Suppressor macrophage (primary cell): ENCODE measurements at places on chromosomes 4 and X.
A peak's percentile ranks its signal among the peaks of the same experiment; 100 is the strongest.

GRCh38 chrX:22373766-22374165, 101.1 kb downstream of the CBLL2 start:
- DNase-seq, result no peak

DNA sequence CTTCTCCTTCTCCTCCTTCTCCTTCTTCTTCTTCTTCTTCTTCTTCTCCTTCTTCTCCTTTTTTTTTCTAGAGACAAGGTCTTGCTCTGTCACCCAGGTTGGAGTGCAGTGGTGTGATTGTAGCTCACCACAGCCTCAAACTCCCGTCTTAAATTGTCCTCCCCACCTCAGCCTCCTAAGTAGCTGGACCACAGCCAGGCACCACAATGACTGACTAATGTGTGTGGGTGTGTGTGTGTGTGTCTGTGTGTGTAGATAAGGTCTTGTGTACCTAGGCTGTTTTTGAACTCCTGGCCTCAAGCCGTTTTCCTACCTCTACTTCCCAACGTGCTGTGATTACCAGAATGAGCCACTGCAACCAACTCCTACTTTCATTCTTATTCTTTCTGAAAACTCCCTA, 390.9 kb downstream of the ADAM29 start:
- DNase-seq, result no peak

- DNase-seq, result no peak
Observed at GRCh38 chr4:15964159-15964558, 1.2 kb upstream of the FGFBP2 start.

DNA sequence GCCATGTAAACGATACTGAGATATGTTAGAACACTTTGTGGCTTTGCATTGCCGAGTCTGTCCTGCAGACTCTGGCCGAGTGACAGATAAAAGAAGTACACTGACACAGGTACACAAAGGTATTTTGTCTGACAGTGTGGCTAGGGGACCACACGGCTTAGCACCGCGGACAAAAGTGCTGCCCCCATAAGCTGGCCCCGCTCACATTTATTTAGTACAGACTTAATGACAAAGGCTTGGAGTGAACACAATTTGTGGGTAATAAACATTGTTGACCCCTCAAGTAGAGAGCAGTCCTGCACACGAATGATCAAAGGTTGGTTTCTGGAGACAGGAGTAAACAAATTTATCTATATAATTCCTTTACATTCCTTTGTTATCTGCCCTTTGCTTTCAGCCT, 976.8 kb downstream of the TRAM1L1 start:
- no peak for DNase-seq

DNA sequence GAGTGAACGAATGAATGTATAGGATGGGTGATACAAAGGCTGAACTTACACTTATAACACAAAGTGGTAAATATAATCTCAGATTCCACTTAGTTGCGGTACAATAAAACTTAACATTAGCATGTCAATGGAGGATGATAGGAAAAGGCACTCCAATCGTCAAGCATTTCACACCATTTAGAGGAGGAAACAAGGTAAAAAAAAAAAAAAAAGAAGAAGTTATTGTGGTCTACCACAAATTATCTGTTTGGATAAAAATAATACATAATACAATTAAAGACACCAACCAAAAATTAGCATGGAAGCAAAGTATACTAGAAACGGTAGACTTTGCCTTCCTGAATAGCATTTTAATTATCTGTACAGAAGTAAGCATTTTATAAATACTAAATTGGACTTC, 205.5 kb downstream of the PPP3CA start:
- DNase-seq, result no peak

DNA sequence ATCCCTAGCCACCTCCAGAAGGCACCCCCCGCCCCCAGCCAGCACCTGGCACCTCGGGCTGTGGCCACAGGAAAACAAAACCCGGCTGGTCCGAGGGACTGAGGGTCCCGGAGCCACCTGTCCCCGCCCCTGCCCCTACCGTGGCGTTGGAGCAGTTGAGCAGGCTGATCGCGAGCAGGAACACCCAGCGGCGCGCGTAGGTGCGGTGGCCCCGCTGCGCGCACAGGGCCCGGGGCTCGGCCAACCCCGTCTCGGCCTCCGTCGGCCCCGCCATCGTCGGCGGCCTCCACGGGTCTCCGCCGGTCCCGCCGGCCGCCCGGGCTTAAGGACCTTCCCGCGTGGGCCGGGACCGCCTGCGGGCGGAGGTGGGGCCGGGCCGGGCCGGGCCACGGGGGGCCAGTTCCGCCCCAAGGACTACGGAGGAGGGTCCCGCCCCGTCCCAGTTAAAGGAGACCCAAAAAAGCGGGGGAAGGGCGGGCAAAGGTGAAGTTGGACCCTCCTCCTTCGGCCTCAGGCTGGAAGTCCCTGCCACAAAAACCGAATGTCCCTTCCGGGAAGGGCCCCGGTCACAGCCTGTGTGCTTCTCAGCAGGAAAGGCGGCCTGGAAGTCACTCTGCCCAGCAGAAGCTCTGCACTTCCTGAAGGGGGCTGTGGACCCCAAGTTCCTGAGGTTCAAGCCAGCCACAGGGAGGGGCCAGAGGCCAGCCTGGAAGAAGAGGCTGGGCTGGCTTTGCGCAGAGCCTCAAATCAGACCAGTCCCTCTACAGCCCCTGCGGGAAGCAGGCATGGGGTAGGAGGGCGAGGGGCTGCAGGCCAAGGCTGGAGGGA, at the start of gene SLC49A3:
Gene SLC49A3 (minus strand): TSS at position 298 of the 828 bp plus-strand sequence. CDS start 24 bp downstream, at position 274.
- DNase-seq, result peak; percentile 81

GRCh38 chrX:10636851-10637250, 16.5 kb upstream of the MID1 start:
- DNase-seq, result no peak

- DNase-seq, result no peak
Observed at GRCh38 chrX:19214311-19214710, 92.0 kb upstream of the ADGRG2 start.

DNA sequence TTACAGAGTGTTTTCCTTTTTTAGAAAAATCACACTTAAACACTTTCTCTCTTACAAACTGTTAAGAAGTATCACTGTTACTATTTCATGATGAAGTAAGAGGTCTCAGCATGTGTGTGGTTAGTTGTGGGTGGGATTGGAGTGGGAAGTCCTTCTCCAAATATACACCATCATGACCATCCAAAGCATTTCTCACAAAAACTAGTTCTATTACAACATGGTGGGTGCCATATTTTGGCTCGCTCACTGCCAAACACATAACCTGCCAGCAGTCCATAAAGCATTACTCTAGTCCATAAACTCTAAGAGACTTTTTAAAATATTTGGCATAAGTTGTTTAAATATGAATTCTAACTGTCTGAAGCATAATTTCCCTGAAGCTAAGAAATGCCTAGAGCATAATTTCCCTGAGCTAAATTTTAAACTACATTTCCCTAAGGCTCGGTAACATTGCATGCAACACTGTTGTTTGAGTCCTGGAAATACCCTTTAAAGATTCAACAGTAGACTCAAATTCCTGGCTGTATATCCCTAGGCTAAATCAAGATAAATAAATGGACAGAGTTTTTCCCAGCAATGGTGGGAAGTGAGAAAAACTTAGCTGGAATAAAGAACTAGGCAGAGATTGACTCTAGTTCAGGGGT, 415.0 kb upstream of the INTU start:
- no peak for DNase-seq

GRCh38 chr4:82650868-82651267, 89.1 kb upstream of the TMEM150C start:
- DNase-seq, result no peak

DNA sequence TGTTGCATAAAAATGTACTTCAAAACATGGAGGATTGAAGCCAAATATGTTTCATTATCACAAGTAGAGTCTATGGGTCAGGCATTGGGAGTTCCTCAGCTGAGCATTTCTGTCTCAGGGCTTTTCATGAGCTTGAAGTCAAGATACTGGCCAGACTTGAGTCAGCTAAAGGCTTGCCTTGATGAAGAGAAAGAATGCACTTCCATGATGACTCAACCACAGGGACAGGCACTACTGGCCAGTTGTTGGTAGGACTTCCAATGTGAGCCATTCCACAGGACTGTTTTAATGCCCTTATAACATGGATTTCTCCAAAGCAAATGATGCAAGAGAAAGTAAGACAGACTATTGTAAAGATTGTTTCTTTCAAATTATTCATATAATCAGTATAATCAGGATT, 895.6 kb downstream of the RAB28 start:
- no peak for DNase-seq

- no peak for DNase-seq
Observed at GRCh38 chrX:129549124-129549523, 9.1 kb downstream of the OCRL start.

DNA sequence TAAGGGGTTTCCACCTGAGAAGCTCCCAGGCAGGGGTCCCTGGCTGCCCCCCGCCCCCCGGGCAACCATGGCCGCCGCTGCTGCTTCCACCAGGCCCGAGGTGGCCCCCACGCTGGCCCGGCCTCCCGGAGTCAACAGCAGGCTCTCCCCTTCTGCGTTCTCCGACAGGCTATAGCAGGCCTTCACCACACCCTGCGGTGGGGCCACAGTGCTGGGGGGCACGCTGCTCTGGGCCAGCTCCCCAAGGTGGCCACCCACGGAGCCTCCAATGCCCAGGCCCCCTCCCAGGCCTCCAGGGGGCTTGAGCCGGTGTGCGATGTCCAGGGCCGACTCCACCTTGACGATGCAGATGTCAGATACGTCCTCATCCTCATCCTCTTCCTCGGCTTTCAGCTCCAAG, 72.5 kb downstream of the UBE2K start:
- DNase-seq, result no peak

GRCh38 chr4:4491396-4491893, 50.4 kb downstream of the STX18 start:
- no peak for DNase-seq

GRCh38 chr4:68489338-68489737, 42.1 kb downstream of the TMPRSS11E start:
- no peak for DNase-seq

DNA sequence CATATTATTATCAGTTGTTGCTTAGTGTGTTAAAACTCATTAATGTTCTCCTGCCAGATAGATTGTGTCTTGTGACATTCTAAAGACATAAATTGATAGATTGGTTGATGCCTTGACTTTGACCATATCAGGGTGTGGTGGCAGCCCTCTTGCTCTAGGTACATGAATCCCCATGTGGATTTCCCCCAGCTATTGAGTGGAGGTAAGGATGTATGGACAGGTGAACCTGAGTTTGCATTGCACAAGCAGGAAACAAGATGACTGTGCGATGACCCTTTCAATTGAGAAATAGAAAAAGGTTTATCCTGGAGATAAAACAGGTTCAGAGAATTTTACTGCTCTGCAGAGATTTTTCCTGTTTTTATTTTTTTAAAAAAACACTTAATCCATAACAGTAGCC, 619.2 kb downstream of the SPRY1 start:
- DNase-seq, result no peak

DNA sequence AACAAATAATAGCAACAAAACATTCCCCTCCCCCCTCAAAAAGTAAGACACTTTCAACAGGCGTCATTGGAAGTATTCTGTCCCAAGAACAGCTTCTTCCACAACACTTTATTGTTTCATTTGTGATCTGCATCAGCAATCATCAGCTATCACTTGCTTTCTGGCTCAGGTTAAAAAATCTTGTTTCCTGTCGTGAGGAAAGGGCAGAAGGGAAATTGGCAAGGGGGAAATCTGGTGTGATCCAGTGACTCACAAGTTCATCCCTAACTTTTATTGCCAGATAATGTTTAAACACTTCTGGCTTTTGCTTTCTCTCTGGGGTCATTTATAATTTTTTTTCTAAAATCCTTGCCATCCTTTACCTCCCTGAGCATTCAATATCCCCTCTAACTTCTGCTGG, 247.4 kb upstream of the GIMD1 start:
- DNase-seq, result no peak

DNA sequence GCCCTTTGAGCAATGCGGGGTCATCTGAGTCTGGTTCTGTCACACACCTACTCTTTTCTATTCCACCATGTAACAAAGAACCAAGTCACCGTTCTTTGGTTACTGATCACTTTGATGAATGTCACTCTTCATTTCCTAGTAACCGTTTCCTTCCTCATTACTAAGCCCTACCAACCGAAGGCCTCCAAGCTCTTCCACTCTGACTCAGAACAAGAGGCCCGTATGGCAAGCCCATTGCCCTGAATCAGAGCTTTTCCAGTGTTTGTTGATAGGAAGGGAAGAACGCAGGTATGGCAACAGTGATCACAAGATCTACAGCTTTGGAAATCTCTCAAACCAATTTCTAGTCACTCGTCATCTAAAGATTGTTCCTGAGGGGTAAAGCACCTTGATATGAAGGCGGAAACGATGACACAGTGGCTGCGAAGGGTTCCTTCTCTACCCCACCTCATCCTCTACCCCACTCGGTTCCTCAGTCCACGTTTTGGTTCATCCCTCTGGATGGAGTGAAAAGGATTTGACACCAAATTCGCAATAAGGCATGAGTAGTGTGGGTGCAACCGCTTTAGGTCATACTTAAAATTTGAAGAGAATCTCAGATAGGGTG, 28.0 kb upstream of the CD40LG start:
- peak; percentile 1 for DNase-seq

DNA sequence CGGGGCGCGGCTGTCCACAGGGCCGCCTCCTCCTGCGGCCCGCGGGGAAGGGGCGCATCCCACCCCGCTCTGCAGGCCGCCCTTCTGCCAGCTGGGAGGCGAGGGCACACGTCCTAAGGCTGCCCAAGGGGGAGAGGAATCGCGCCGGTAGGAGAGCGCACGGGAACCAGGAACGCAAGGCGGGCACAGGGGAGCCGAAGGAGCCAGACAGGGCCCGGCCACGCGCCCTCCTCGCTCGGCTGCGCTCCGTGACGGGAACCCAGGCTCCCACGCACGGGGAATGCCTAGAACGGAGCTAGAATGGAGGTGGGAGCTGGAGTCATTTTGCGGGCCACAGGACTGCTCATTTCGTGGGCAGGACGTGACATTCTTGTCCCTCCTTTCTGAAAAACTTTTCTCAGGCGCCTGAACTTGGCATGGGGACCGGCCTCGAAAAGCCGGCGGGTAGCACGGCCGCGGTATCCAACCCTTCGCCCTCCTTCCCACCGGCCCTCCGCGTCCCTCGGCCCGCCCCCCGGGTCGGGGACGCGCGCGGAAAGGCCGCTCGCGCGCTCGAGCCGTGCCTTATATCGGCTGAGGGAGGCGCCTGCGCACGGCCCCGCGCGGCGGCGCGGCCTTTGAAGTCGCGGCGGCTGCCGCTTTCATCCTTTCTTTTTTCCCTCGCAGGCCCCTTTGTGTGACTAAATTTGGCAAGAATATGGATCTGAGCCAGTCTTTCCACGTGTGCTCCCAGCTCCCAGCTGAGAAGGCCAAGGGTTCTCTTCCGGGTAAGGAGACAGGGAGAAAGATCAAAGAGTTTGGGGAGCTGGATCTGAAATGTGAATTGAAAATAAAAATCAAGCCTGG, 4.2 kb upstream of the LEF1 start:
- peak; percentile 6 for DNase-seq

- no peak for DNase-seq
Observed at GRCh38 chr4:24867766-24868296, 45.0 kb downstream of the CCDC149 start.

DNA sequence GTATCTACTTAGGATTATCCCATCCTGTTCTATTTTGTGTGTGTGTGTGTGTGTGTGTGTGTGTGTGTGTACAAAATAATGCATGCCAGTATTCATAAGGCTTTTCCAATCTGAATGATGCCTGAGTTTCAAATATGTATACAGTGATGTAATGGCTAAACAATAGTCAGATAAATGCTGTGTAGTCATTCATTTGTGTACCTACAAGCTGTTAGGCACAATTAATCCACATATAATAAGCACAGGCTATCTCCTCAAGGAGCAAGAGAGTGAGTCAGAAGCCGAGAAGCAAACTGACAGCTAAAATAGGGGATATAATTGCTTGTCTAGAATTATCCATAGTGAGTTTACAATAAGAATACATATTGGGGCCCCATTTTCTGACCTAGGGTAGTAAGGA, 15.7 kb downstream of the DMD start:
- no peak for DNase-seq
